ENCODE measurements at places on chromosomes 5 and 9.

DNA sequence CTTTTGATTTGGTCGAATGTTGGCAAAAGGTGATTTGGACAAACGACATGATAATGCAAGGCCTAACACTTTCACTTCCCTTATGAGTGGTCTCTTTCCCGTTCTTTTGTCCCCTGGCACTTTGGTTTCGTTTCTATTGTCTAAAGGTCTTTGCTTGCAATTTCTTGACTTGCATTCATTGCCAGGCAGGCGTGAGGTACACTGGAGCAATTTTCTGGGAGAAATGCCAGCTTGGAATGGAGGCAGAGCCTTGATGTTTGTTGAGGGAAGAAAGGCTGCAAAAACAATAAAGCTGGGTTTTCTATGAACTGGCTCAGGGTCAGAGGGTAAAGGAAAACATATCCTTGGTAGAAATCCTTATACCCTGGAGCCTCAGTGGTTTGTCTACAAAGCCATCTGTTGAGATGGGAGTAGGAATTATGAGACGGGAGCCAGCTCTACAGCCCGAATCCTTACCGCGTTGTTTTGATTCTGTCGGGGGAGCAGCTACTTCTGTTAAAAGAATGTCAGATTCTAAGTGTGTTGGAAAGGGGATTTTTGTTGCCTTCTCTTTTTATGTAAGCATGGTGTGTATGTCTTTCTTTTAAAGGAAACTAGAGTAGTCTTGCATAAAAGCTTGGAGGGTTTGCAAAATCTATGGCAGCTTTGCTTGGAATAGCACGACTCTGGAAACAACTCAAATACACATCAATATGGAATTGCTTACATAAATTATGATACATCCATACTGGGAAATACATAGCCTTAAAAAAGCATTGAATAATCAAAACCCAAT, 158.9 kb downstream of the RMI1 start:
- no peak for DNase-seq

GRCh38 chr5:178474562-178475184, 115.5 kb downstream of the COL23A1 start:
- DNase-seq: no peak

DNA sequence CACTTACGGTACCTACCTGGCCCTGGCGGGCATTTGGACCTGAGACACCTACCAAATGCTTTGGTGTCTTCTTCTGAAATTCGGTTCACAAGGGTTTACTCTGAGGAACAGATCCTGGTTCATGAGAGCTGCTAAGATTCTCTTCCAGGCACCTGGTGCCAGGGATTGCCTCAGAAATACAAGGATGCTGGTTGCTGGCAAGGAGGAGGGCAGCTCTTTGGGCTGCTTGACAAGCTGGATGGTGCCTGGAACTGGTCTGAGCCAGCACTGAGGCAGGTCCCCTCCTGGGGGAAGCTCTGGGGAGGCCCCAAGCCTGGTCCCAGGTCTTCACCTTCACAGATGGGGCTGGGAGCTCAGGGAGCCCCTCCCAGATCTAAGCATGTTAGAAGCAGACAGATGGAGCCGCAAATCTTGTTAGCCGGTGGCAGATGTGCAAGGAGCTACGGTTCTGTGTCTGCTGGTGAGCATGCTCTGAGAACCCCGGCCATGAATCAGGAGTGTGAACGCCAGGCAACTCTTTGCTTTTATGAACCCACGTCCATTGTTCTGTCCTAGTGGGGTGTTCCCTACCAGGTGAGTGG, 16.3 kb downstream of the FABP6 start:
- peak; percentile 72 for DNase-seq

- no peak for DNase-seq
These were observed 63.9 kb downstream of the C9orf152 start for GRCh38 chr9:110143950-110144545.

- DNase-seq: no peak
These were observed 152.7 kb upstream of the TBCA start for GRCh38 chr5:77928776-77929300.

- peak; percentile 3 for DNase-seq
These were observed 61.8 kb downstream of the COX7C start for GRCh38 chr5:86679529-86679928.

- DNase-seq: no peak
These were observed 46.8 kb upstream of the ANKRD55 start for GRCh38 chr5:56279979-56280378.

DNA sequence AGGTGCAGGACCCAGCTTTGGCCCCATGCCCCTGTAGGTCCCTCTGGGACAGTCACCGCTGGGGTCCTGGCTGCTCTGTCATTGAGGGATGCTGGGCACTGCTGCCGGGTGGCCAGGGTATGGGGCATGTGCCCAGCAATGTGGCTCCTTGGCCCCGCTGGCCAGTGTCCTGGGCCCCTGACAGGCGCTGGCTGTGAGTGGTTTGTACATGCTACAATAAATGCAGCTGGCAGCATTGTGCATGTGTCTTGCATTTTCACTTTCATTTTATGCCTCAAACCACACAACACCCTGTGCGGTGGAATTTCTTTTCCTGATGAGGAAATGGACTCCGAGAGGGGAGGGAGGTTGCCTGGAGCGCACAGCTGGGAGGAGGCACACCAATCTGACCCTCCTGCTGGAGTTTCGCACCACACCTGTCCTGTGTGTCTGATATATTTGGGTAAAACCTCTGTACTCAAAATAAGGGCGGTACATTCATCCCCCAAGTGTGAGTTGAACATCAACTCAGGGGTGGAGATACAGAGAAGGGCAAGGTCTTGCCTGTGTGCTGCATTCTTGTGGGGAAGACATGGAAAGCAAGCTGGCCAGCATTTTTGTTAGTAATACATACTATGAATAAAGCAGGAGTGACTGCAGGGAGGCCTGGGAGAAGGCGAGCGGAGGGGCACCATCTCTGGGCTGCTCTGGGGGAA, 11.7 kb downstream of the TSPAN17 start:
- DNase-seq: no peak

- no peak for DNase-seq
These were observed 90.0 kb downstream of the ANKRD33B start for GRCh38 chr5:10653751-10654400.

GRCh38 chr9:2230362-2230761, 215.2 kb downstream of the SMARCA2 start:
- DNase-seq: no peak
